Activated CD8-positive, alpha-beta memory T cell treated with anti-CD3 and anti-CD28 coated beads for 1 hour (primary cell): ENCODE measurements at places on chromosomes 3 and 15.

DNA sequence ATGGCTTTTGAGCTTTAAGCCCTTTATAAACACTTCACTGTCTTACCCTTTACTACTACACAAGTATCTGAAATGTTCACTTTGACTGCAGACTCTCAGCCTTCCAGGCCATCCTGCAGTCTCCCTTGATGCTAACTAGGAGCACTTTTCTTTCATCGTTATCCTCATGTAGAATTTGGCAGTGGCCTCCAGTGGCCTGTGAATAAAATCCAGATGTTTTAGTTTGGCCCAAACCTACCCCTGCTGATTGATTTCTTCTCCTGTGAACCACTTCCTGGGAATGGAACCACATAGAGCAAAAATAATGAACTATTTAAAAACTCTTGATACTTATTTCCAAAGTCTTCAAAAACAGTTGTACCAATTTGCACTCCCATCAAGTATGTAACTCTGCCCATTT, 271.9 kb downstream of the FEZF2 start:
- DNase-seq, result no peak

GRCh38 chr3:173403376-173403775, 5.8 kb downstream of the NLGN1 start:
- DNase-seq, result no peak

DNA sequence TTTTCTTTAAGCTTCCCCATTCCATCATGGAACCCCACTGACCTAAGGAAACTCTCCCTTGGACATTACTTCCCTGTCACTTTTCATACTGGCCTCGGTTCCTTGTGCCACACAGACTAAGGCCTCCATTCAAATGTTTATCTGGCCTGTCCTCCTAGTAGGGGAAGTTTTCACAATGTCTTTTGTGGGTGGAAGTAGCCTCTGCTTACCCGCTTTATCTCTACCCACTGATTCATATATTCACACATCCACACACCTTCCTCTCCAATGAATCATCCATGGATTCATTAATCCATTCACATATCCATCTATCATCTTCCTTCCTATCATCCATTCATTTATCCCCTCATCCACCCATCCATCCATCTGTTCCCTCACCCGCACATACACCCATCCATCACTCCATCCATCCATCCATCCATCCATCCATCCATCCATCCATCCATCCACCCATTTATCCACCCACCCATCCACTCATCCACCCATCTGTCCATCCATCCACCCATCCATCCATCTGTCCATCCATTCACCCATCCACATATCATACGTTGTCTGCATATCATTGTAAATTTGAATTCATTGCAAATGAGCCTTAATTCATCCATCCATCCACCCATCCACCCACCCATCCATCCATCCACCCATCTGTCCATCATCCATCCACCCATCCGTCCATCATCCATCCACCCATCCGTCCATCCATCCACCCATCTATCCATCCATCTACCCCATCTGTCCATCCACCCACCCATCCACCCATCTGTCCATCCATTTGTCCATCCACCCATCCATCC, 49.1 kb downstream of the IQSEC1 start:
- no peak for DNase-seq

GRCh38 chr3:47121409-47121808, 42.5 kb downstream of the SETD2 start:
- DNase-seq, result no peak

GRCh38 chr3:167773584-167773983, 38.1 kb downstream of the SERPINI1 start:
- no peak for DNase-seq

DNA sequence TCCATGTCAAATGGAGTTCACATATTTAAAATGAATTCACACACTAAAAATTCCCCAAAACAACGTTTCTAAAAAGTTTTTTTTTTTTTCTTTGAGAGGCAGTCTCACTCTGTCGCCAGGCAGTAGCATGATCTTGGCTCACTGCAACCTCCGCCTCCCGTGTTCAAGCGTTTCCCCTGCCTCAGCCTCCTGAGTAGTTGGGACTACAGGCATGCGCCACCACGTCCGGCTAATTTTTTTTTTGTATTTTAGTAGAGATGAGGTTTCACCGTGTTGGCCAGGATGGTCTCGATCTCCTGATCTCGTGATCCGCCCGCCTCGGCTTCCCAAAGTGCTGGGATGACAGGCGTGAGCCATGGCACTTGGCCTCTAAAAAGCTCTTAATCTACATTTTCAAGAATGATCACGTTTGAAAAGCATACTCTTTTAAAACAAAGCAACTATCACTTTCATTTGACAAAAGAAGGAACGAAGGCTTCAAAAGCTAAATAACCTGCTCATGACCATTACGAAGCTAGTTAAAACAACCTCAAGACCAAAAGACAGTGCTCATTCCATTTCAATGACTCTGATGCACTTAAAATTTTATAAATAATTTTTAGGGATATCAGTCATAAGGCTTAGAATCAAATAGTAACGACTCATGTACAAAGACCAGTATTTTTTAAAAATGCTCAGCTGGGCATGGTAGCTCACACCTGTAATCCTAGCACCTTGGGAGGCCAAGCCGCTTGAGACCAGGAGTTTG, 5.5 kb downstream of the UBE3A start:
- no peak for DNase-seq

DNA sequence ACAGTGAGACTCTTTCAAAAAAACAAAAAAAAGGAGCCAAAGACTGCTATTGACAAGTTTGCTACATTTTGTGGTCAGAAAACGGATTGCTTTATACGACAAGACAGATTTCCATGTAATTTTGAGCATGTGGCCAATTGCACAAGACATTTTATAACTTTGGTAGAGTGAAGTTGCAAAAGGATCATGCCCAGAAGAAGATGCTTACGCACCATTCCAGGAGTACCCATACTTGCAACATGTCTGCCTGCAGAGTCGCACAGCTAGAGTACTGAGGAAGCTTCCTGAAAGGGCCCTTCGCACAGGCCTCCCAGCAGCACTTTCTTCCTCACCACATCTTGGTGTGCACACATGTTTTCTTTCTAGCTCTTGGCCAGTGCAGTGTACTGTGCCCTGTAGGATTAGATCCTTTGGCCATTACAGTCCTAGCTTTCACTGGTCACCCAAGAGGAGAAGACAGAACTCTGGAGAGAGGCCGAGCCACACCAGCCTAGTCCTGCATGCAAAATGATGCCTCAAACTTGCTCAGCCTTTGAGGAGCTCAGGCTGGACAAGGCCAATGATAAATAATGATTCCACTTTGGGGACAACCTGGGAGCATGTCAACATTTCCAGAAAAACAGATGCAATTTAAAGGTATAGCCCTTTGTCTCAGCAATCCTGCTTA, 11.7 kb downstream of the CHDH start:
- DNase-seq, result no peak

DNA sequence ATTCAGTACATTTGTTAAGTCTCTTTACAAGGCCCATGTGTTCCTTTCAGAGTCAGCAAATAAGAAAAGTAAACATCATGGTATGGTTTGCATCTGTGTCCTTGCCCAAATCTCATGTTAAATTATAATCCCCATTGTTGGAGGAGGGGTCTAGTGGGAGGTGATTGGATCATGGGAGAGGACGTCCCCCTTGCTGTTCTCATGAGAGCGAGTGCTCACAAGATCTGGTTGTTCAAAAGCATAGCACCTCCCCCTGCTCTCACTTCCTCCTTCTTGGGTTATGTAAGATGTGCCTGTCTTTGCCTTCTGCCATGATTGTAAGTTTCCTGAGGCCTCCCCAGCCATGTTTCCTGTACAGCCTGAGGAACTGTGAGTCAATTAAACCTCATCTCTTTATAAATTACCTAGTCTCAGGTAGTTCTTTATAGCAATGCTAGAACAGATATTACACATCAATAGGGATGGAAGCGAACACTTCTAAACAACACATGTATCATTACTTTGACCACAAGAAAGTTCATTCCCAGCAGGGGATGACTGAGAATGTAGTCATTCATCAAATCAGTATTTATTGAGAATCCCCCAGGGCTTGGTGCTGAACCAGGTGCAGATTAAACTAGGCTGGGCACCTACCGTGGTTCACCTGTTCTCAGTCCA, 4.1 kb downstream of the EFCAB12 start:
- no peak for DNase-seq
